LNCaP clone FGC (cell line): ENCODE measurements at places on chromosomes 11 and 22.

GRCh38 chr11:77080643-77081210 lies 14.0 kb downstream of the CAPN5 start:
- DNase-seq, result no peak

- no peak for DNase-seq
These were observed 3.5 kb downstream of the PGGHG start for GRCh38 chr11:292211-293121.

DNA sequence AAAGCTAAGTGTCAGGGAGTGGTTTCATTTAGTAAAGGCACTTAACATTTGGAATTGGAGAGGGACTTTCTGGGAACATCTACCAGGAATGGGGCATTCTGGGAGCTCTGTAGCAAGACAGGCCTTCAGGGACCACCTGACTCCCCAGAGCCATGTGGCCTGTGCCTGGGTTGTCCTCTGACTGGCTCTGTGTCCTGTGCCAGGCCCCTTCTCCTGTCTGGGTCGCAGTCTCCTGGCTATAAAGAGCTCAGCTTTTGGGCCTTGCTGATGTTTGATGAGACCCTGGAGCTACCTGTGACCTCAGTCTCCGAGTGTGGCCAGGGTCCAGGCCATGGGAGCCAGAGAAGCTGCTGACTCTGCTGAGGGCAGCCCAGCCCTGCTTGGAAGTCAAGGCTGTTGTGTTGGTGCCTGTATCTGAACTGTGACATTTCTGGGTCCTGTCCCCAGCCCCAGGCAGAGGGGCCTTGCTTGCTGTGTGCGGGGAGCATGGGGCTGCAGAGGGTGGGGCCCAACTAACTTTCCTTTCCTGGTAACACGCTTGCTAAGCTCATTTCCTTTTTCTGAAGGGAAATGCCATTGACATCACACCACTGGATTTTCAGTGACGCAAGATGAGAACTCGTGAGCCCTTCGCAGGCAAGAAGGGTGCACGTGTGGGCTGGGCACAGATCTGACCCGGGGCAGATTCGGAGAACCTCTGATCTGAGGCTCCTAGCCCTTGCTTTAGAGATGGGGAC lies 41.3 kb downstream of the LRRC32 start:
- no peak for DNase-seq

DNA sequence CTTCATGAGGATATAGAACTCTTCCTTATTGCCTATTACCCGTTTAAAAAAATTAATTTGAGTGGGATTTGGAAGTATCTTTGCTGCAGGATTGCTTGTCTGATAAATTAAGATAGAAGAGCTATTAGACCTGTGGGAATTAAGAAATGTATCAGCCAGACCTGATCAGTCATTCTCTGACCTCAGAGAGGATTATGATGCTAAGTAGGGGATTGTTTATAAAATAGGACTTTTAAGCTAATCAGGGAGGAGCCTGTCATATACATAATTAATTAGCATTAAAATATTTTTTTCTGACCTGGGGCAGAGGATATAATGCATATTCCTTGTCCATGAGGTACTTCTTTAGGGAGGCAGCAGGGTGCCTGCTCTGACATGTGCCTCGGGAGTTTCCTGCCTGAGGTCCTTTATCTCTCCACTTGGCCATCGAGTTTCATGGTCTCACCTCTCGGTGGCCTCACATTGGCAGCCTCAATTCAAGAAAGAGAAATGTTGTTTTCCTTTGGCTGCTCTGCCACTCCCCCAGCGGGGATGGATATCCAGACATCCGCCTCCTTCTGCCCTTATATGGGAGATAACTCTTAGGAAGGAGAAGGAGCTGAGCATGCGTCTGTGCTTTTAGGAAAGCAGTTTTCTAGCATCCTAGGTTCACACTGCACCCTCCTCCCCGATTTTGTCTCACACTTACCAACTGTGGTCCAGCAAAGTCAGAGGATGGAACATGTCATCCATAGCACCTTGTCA lies 41.1 kb downstream of the DIXDC1 start:
- DNase-seq, result no peak

- peak; percentile 39 for DNase-seq
These were observed 12.5 kb upstream of the MRPL16 start for GRCh38 chr11:59822989-59823566.

GRCh38 chr11:9313648-9314290 lies 624 bp downstream of the TMEM41B start:
- peak; percentile 10 for DNase-seq

DNA sequence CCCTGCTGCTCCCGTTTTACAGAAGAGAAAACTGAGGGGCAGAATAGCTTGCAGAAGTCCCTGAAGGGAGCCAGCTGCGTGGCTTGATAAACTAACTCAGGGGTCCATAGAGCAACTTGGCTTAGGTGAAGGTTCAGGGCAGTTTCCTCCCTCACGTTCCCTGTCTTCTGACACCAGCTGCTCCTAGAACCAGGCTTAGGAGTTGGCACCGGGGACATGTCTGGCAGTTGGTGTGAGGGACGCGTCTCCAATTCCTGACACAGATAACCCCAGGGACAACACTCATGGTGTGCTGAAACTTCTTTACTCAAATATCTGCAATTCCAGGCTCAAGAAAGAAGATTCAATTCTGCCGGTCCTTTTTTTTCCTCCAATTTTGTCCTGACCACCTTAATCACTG lies 85.7 kb downstream of the DSCAML1 start:
- DNase-seq, result no peak

- no peak for DNase-seq
These were observed 1.3 kb upstream of the LIMK2 start for GRCh38 chr22:31210556-31211421.

DNA sequence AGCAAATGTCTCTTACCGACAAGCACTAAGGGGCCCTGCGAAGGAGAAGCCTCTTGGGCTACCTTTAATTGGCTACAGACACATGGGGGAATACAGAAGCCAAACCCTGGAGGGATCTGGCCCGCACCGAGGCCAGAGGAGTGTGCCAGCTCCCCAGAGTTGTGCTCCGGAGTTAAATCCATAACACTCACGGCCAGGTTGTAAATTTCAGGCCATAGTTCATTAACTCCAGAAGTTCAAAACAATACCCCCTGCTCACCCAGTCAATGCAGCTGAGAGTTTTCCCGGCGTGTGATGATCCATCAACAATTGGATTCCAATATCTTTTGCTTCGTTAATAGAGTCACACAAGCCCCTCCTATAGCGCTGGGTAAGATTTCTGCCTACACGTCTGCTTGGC lies 371.5 kb downstream of the NXPE2 start:
- no peak for DNase-seq

GRCh38 chr11:67464411-67465188 lies 4.5 kb downstream of the TMEM134 start:
- peak; percentile 78 for DNase-seq

GRCh38 chr11:33258631-33259205 lies 1.5 kb downstream of the HIPK3 start:
- no peak for DNase-seq

- no peak for DNase-seq
These were observed 188.4 kb upstream of the NAV2 start for GRCh38 chr11:19524171-19524671.

- no peak for DNase-seq
These were observed 29.0 kb downstream of the C22orf31 start for GRCh38 chr22:29032584-29032983.

DNA sequence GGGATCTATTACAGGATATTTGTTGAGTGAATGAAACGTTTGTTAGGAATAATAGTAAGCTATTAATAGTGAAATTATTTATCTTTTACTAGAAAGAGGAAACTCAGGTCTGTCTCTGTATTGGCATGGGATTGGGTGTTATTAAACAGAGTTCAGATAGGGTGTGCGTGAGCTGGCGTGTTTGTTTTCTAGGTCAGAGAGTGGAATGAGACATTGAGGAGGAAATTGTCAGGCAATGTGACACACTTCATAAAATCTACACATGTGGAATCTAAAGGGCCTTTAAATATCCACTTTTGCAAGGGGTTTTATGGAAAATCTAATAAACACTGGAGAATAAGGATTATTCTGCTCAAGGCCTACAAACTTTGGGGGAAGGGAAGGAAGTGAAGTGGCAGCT lies 552.9 kb downstream of the NTM start:
- no peak for DNase-seq

- DNase-seq, result no peak
These were observed 181.5 kb downstream of the FAM76B start for GRCh38 chr11:95608093-95608492.

DNA sequence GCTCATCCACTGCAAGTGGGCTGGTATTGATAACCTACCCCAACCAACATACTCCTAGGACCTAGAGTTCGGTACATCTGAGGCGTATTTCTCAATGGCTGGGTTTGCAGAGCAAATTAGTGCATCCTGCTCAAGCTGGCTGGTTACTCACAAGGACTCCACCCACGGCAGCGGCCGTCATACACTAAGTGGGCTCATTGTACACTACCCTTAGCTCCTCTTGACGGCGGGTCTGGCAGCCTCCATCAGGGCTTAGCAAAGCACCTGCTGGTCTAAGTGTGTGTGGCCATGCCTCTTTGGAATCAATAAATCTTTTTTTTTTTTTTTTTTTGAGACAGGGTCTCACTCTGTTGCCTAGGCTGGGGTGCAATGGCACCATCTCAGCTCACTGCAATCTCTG lies 20.2 kb upstream of the KCNJ11 start:
- DNase-seq, result no peak

DNA sequence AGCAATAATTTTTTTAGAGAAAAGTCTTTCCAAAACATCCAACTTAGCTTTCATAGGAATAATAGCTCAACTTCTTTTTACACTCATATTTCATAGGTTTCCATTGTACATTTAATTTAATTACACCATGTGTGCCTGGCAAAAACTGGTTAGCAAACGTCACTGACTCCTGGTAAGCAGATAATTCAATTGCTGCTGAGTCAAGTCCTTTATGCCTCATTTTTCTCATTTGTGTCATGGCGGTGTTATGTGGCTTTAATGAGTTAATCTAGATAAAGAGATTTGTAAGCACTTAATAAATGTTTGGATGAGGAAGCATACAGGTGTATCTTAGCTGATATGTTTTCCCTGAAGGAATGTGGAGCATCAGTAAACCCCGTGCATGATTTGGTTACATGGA lies 41.2 kb upstream of the PAK1 start:
- no peak for DNase-seq

DNA sequence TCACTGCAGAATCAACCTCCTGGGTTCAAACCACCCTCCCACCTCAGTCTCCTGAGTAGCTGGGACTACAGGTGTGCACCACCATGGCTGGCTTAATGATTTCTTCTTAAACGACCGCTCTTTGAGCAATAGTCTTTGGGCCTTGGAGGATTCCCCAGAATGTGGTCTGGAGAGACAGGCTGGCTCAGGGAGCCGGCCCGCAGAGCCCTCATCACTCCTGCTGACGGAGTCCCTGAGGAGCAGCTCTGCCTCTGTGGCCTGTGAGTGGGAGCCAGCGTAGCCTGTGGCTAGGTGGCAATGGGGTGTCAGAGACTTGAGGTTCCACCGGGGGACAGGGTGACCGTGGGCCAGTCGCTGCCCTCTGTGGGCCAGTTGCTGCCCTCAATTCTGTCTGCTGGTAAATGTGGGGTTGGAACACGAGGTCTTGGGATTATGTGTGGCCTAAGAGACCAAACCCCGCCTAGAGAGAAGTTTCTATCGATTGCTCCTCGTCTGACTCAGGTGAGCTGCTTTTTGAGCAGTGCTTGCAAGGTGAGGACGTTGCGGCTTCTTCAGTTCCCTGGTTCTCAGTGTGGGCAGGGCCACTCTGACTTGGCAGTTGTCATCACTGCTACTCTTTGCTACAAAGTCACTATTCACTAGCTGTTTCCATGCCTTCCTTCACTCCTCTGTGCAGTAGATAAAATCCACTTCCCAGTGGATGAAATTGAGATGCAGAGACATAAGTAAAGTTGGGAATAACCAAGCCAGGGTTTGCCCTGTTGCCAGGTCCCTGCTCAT lies 124.8 kb upstream of the NECTIN1 start:
- no peak for DNase-seq

DNA sequence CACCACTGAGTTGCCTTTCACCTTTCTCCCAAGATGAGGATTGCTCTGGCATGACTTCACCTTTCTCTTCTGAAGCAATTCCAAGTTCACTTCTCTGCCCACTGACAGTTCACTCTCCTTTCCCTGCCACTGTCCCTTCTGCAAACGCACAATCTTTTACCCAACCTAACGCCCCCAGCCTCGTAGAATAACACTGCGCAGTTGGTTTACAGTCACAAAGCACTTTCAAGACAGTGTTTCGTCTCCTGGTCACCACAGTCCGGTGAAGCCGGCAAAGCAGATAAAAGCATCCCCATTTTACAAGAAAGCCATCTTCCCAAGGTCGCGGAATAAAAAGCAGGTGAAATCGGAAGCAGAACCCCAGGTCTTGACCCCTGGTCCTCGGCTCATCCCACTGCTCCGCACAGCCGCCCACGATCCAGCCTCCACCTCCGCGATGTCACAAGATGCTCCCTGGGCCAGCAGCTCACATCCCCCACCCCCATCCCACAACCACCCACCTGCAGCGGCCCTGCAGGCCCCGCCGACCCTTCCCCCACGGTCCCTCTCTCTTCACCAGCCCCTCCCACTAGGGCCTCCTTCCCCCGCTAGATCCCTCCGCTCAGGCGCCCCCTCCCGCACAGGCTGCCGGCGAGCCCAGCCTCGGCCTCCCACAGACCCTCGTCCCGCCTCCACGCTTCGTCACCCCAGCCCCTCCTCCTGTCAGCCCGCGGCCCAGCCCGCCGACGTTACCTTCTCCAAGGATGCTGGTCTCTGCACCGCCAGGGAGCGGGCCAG lies 585 bp downstream of the PI4KA start:
- DNase-seq, result peak; percentile 56

GRCh38 chr22:28896611-28897010 lies 13.2 kb downstream of the ZNRF3 start:
- DNase-seq, result no peak

DNA sequence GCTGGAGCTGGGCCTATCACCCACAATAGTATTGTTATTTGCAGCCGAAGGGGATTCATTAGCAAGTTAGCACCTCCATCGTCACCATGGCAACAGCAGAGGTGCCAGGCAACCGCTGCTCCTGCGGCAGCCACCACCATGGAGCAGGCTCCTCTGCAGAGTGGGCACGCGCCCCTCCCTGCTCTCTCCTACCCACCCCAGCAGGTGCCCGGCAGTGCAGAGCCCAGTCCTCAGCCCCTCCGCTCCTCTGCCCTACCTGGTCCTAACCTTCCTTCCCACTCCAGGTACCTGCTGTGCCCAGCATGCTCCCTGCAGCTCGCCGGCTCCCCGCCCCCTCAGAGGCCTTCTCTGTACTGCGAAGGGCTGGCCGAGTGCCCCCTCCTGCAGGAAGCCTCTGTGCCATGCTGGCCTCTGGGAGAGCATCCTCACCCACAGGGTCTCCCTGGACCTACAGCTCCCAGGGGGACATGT lies 3.6 kb downstream of the DUSP8 start:
- no peak for DNase-seq

GRCh38 chr11:8459711-8460399 lies 134.2 kb downstream of the STK33 start:
- no peak for DNase-seq
